Amygdala (tissue), 56 donors: ENCODE measurements at places on chromosomes 1 and 21.

DNA sequence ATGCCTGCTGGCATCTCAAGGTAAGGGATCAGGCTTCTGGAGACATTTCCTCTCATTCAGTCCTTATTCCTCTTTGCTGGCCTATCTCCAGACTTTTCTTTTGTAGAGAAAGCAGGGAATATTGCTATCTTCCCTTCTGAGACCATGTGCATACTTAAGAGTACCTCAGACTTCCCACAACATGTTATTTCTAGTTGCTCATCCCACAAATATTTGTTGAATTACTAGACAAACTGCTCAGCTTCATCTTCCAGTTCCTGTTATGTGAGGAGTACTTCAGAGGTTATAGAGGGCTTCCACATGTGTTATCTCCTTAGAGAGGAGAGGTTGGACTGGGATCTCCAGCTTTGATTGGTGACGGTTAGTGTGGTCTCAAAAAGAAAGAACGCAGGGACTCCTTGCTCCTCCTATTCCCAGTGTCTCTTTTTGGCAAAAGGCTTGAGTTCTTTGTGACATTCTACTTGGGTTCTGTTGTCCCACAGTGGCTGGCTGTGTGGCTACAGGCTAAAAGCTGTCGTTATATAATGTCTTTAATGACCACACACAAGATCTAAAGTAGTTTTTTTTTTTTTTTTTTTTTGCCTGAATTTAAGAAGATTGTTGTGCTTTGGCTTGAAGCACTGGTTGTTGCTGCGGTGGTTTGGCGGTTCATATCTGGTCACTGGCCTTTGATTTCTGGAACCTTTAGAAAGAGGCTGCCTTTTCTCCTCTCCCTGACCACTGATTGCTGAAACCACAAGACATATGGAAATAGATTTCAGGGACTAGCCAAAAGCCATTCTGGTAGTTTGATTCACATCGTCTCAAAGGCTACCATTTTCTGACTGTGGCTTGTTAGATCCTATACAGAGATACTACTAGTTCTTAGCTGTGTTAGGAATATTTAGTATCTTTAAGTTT, 78.7 kb downstream of the FGGY start:
- DNase-seq = no peak

GRCh38 chr1:15723631-15724246, 12.3 kb upstream of the SLC25A34 start:
- no peak for DNase-seq

DNA sequence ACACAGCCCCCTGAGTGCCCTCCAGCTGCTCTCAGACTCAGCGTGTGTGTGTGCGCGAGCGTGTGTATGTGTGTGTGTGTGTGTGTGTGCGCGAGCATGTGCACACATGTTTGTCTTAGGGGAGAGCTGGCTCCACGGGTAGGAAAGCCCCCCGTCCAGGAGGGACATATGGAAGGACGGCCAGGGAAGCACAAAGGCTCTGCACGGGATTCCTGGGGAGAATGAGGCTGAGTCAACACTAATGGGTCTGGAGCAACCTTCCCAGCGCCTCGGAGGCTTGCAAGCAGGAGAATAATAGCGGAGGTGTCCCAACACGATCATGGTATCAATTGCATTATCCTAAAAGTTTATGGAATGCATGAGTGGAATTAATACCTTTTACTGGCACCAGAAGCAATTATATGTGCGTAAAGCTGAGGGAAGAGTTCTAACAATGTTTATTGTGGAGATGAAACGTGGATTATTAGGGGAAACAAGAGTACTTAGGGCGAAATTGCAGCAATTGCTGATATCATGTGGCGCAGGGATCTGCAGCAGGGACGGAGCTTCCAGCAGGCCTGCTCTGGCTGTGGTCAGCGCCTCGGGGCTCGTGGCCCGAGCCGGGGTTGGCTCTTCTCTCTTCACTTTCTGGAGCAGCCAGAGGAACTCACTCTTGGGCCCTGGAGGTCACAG, 40.3 kb upstream of the CCDC27 start:
- DNase-seq = no peak

DNA sequence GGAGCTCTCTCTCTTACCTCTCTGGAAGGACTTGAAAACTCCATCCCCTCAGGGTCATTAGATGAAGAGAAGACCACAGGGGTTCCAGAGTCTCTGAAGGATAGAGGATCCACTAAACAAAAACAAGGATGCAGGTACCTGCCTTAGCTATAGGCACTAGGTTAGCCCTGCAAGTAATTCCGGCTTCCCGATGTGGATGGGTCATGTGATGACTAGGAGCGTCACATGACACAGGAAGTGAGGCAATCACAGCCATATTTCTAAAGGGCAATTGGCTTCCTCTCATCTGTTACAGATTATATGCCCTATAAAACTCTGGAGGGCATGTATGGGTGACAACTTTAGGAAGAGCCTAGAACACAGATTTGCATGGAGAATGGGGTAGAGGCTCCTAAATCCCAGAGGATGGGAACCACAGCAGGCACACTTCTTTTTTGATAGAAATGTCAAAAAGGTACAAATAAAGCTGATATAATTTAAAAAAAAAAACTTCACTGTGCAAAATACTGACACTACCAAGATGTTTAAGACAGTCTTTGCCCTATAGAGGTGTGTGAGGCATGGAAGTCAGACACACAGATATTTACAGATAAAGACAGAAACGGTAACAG, 14.1 kb downstream of the ENTREP3 start:
- peak; percentile 65 for DNase-seq

GRCh38 chr1:27136998-27137542, 17.9 kb downstream of the SLC9A1 start:
- no peak for DNase-seq

GRCh38 chr1:206011057-206011456, 7.9 kb upstream of the RAB7B start:
- no peak for DNase-seq

DNA sequence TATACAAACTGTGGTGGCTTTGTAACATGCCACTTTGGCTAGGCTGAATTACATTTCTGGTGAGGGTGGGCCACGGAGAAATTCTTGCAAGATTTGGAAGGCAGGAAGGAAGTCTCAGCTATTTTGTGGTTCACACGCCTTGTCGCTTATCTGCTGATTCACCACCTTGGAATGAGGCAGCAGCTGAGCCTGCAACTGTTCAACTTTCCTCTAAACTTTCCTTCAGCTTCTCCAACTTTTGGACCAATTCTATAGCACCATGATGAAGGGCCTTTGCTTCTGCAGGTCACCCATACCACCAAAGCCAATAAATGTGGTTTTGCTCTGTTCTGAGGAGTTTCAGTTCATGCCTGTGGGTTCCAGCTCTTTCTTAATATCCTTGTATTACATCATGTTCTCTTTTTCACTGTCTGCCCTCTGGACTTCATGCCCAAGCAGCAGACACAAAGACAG, 337.6 kb upstream of the SNX7 start:
- DNase-seq = no peak
